ENCODE measurements at places on chromosomes 6 and 20. TPM values are rescaled to one million over a fixed set of nuclear protein-coding genes. Genes with fewer than 3 reads are reported as not detected.
A peak's percentile ranks its signal among the peaks of the same experiment; 100 is the strongest.

DNA sequence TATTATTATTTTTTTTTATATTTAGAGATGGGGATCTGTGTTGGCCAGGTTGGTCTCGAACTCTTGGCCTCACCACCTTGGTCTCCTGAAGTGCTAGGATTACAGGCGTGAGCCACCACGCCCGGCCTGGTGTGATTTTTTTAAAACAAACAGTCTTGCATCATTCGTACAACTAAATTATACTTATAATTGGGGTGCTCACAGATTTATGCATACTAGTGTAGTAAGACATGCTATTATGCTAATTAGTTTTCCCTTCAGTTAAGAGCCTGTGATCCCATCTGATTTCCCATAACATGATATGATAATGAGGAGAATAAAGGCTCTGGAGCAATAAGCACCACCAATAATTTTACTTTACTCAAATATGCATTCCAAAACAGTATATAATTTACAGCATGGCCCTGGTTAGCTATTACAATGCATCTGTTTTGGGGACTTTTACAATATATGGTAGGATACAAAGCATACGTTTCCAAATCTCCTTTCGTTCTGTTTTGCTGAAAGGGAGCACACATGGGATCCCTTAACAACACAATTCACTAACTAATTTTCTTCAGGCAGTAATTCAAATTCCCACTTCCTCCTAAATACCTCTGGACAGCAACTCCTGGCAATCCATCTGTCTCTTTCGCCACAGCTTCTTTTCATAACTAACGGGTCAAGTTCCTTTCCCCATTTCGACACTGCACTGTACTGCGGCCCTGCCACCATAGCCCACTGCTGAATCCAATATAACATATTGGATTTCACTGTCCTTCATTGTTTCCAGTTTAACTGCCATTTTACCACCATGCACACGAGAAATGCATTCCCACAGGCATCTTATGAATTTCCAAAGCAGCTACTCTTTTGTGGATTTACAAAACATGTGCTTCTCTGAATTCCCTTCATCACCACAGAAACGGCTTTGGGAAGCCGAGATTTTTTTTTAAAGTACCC is 1.7 kb downstream of the NUDT3 start:
- no peaks in the 10 kb centered on the region for H3K36me3 ChIP-seq
- H3K27ac ChIP-seq: peak overlapping the region; percentile 67
- no peak for DNase-seq
- H3K27me3 ChIP-seq: no peaks in the 10 kb centered on the region
- peaks cover 23% of the 10 kb centered on the region for H3K4me1 ChIP-seq

The OR2H2 gene
- not detected for total RNA-seq

The VNN1 gene
- total RNA-seq: not detected

The SLC26A8 gene
- not detected for total RNA-seq

The SSTR4 gene
- not detected for total RNA-seq

DNA sequence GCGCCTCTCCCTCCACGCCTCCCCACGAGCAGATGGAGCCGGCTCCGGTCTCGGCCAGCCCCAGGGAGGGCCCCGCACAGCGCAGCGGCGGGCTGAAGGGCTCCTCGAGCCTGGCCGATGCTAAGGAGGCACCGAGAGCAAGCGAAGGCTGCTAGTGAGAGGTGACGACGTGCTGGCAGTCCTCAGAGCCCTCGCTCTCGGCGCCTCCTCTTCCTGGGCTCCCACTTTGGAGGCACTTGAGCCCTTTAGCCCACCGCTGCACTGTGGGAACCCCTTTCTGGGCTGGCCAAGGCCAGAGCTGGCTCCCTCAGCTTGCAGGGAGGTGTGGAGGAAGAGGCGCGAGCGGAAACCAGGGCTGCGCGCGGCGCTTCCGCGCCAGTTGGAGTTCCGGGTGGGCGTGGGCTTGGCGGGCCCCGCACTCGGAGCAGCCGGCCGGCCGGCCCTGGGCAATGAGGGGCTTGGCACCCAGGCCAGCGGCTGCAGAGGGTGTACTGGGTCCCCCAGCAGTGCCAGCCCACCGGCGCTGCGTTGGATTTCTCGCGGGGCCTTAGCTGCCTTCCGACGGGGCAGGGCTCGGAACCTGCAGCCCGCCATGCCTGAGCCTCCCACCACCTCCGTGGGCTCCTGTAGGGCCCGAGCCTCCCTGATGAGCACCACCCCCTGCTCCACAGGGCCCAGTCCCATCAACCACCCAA is 2.5 kb upstream of the TMEM14C start:
- H3K4me1 ChIP-seq: peaks cover 2% of the 10 kb centered on the region
- no peaks in the 10 kb centered on the region for H3K27me3 ChIP-seq
- H3K36me3 ChIP-seq: no peaks in the 10 kb centered on the region
- peak overlapping the region; percentile 62 for H3K27ac ChIP-seq

All from T-cell (primary cell).